KG1 (cell line): ENCODE measurements at places on chromosomes 16 and 17.

DNA sequence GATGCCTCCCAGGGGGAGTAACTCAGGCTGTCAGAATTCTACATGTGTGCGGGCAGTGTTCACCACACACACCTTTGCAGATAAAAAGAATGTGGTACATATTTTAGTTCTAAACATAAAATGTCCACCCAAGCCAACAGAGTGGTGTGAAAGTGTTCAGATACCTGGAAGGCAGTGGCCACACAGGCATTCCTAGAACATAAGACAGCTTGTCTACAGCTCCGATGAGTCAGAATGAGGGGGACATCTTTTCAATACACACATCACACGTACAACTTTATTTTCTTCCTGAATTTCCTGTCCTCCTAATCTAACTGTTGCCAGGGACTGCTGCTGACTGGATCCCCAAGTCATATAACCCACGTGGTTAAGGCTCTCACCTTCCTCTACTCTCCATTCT is 142.3 kb downstream of the ZFHX3 start:
- no peak for DNase-seq

DNA sequence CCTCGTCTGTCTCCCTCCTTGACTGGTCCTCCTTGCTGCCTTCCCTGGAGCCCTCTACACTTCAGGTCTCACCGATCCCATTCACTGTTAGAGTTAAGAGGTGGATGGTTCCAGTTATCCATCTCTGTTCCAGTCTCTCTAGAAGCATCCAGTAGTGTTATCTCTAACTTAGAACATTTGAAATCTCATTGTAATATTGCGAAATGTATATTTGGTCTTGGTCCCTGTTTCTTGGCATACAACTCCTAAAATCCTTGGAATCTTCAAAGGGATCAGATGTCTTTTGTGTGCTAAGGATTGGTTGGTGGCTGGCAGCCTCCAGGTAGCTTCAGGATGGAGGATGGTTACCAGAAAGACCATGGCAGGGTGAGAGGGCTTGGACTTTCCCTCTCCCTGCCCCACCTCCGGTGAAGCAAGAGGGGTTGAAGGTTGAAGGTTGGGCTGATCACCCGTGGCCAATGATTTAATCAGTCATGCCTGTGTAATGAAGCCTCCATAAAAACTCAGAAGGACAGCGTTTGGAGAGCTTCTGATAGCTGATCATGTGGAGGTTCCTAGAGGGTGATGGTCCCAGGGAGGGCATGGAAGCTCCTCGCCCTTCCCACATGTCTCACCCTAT is 59.1 kb downstream of the NTN1 start:
- DNase-seq = no peak

GRCh38 chr16:50035468-50035992 is 10.5 kb downstream of the CNEP1R1 start:
- no peak for DNase-seq

- DNase-seq = no peak
These were observed 5.3 kb downstream of the KDM6B start for GRCh38 chr17:7839190-7839875.

DNA sequence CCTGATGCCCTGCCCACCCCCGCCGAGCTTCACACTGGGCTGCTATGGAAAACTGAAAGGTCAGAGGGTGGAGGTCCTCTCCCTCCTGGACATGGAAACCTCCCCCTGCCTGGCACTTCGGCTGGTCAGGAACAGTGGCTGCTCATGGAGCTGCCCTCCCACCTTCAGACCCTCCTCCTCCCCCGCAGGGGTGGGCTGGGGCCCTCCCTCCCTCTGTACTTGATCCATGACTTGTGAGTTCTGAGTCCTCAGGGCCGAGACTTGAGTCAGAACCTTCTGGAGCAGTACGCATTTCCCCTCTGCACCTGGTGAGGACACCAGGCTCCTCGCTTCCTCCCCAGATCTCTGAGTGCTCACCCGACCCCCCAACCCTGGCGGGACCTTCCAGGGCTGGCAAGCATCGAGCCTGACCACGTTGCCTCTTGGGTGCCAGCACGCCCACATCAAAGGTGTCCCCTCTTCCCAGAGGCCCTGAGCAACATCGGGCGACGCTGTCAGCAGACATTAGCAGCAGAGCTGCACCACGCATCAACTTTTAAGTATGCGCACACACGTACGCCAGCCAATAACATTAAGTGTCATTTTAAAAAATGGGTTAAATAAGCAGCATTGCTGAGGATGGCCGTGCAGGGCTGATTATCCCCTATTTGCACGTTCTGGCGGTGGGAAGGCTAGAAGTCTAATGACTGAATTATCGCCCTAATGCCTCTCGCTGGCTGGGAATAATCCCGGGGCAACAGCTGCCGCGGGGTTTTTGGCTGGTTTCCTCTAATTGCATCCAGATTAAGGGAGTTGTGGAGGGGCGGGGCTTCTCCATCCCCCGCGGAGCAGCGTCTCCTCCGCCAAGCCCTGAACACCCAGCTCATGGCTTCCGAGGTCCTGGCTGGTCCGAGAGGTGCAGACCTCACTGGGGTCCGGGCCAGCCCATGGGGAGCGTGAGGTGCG is 98.0 kb downstream of the TBC1D16 start:
- no peak for DNase-seq

GRCh38 chr17:80805032-80805751 is 186.4 kb upstream of the CHMP6 start:
- no peak for DNase-seq

- DNase-seq = no peak
These were observed 4.2 kb upstream of the NUDT16L1 start for GRCh38 chr16:4689091-4689671.

DNA sequence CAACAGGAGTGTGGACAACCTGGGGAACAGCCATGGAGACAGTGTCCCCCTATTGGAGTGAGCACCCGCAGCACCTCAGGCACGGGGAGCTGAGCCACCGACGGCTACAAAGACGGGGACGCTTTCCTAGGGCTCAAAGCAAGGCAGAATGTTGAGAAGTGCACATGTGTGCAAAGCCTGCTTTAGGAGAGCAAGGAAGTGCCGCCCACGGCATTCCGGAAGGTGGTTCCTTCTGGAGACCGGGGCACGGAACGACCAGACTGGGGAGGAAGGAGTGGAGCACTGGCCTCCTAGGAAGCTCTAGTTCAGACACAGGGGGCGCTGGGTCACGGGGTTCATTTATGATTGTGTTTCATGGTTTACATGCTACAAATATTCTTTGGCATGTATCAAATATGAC is 52.2 kb downstream of the TBC1D16 start:
- DNase-seq = no peak

DNA sequence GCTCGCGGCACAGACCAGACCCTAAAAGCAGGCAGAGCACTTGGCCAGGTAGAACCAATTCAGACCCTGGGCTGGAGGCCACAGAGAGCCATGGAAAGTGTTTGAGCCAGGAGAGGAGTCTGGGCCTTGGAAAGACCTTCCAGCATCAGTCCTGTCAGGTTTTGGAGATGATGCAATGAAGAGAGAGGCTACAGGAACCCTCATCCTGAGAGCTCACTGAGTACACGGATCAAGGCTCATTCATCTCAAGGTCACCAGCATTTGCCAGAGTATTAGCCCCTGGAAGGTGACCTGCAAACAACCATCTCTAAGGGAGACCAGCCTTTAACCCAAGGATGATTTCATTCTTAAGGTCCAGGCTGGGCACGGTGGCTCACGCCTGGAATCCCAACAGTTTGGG is 27.8 kb downstream of the TLE7 start:
- no peak for DNase-seq

DNA sequence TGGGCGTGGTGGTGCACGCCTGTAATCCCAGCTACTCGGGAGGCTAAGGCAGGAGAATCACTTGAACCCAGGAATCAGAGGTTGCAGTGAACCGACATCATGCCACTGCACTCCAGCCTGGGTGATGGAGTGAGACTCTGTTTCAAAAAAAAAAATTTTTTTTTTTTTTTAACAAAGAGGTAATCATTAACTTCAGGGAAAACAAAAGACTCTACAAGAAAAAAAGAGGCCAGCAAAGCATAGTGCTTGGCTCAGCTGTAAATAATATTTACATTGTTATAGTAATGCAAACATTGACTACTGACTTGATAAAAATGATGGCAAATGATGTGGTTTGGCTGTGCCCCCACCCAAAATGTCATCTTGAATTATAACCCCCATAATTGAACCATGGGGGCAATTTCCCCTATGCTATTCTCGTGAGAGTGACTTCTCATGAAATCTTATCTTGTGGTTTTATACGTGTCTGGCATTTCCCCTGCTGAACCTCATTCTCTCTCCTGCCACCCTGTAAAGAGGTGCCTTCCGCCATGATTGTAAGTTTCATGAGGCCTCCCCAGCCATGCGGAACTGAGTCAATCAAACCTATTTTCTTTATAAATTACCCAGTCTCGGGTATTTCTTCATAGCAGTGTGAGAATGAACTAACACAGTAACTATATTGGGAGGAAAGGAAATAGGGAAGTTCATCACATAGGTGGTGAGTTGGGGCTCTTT is 12.7 kb upstream of the SSTR2 start:
- DNase-seq = no peak

GRCh38 chr16:53065461-53066061 is 10.8 kb downstream of the CHD9 start:
- no peak for DNase-seq

DNA sequence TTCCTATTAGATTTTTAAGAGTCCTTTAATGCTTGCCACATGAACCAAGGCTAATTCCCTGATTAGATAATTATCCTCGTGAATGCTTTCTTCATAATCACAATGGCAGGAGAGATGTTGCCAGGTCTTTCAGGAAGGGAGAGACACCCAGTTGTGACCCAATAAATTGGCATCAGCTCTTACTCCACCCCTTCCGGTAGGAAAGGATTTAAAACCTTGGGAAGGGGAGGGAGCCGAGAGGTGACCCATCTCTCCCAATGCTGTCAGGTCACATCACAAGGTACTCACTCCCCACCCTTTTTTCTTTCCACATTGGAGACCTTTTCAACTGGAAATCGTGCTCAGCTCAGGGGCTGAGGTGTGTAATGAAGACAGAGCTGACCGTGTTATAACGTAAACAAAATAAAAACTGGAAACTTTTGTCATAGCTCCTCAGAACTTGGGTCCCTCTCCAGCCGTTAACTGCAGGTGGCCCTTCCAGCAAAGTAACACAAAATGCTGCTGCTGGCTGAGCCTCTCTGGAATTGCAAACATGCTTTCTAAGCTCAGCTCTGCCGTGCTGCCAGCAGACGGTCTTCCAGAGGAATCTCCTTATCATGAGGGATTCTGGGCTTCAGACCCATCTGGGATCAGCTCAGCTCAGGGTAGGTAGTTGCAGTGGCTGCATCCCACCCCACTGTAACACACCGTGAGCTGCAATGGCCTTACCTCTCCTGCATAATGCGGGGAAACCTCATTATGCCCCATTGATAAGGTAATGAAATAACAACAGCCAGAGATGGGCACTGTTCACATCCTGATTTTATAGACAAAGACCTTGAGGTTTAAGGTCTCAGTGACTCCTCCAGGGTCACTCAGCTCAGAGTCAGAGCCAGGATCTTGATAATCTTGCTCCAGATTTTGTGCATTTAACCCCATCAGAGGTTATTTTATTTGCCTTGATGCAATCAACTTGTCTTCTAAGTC is 15.6 kb downstream of the TMEM100 start:
- no peak for DNase-seq

GRCh38 chr16:15915555-15916081 is 27.2 kb upstream of the CEP20 start:
- no peak for DNase-seq

GRCh38 chr16:83704656-83705055 is 103.1 kb upstream of the HSBP1 start:
- DNase-seq = no peak

- no peak for DNase-seq
These were observed 229.0 kb upstream of the GSE1 start for GRCh38 chr16:85383836-85384832.

DNA sequence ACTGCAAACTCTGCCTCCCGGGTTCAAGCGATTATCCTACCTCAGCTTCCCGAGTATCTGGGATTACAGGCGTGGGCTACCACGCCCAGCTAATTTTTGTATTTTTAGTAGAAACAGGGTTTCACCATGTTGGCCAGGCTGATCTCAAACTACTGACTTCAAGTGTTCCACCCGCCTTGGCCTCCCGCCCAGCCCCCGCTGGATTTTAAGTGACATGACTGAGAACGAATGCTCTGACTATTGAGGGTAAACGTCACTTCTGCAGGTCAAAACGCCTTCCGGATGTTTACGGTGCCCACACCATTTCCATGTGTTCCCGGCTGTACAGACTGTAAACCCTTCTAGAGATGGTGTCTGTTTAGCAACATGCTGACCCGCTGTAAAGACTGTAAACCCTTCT is 22.8 kb downstream of the PITPNA start:
- no peak for DNase-seq

DNA sequence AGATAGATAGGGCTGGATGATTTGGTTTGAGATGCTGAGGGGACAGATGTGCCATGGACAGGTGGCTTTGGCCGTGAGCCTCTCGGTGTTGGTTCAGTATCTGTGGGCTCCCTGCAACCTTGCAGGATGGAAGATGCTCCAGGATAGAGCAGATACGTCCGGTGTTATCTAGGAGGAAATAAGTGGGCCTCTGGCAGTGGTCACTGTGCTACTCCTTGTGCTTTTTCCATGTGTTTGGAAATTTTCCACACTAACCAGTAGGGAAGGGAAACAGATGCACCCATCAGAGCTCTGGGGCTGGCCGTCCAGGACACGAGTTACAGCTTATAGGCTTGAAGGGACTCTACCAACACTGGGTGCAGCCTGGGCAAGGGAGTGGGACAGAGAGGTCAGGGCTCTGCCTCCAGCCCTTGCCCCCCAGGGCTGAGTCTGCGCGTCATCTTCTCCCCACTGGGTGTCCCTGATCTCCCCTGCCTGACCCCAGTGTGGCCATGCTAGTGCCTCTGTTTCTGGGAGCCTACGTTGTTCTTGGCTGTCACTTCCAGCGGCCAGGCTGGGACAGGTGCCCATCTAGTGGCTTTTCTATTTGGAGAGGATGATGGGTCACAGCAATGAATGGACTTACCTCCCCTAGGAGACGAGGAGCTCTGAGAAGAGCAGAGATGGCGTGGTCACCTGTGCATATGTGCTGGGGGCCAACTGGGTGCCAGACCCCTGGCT is 166.9 kb downstream of the SEC14L1 start:
- no peak for DNase-seq
